ENCODE measurements at places on chromosomes 11 and 22.

DNA sequence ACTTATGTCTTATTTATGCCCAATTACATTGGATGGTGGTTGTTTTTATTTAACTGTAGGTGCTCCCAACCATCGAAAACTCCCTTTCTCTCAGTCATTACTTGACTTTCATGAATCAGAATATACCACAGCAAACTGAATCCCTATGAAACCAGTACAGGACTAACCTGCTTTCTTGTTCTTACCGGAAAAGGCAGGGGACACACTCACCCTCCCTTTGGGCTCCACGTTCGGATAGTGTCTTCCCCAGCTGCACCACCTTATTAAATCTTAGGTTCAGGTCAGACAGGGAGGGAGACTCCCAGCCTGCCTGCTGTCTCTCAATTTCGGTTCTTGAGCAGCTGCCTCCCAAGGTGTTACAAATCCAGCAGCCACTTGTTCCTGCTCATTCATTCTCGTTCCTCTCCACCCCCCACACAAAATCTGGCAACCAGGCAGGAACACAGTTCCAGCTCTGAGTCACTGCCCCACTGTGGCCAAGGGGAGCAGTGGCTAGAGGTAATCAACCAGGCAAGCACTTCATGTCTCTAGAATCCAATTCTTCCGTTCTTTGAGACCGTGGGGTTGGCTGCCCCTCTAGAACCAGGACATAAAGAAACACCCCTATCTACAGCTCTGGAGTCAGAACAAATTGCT, 133.0 kb downstream of the PLEKHA7 start:
- no peak for DNase-seq

- DNase-seq: no peak
These were observed 26.5 kb upstream of the PPARA start for GRCh38 chr22:46123694-46124382.

GRCh38 chr11:133776671-133777367, 68.5 kb downstream of the SPATA19 start:
- DNase-seq: no peak

- DNase-seq: no peak
These were observed 34.1 kb downstream of the CERK start for GRCh38 chr22:46703996-46704370.

DNA sequence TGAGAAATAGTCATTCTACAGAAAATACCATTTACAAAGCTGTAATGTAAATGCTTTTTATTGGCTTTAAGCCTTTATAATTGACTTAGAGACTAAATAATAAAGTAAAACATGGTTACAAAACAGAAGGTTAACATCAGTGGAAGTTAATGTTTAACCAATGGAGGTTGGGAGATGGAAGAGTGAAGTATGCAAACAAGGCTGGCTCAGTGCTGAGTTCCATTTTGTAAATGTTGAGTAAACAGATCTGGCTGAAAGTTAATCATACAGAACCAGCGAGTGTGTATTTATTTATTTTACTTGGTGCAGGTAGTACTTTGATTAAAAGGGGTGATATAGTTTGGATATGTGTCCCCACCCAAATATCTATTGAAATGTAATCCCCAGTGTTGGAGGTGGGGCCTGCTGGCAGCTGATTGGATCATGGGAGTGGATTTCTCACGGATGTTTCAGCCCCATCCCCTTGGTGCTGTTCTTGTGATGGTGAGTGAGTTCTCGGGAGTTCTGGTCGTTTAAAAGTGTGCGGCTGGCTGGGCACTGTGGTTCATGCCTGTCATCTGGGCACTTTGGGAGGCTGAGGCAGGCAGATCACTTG, 827.4 kb downstream of the OPCML start:
- no peak for DNase-seq

GRCh38 chr11:13868710-13869397, 93.7 kb upstream of the SPON1 start:
- DNase-seq: no peak

DNA sequence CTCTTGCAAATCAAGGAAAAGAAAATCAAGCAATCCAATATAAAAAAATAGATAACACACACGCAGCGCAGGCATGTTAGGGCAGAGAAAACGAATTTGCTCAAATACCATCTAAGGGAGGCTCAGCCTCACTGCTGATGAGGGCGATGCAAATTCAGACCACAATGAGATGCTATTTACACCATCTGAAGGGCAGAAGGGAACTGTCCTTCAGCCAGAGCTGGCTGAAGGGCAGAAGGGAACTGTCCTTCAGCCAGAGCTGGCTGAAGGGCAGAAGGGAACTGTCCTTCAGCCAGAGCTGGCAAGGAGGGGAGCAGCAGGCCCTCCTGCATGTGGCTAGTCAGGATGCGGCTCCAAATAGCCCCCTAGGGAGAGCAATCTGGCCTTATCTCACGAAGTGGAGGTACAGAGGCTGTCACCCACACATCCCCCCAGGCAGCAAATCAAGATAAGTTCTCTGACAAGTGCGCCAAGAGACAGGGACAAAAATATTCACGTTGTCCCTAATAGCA, 7.6 kb upstream of the SLC39A13 start:
- DNase-seq: peak; percentile 46

- DNase-seq: peak; percentile 69
These were observed at the start of gene CYB5R3 for GRCh38 chr22:42649246-42650099. Gene CYB5R3 (minus strand): TSS chr22:42649392. CDS start chr22:42649315, 77 bp downstream.

GRCh38 chr11:79236541-79236971, 204.3 kb downstream of the TENM4 start:
- DNase-seq: no peak

DNA sequence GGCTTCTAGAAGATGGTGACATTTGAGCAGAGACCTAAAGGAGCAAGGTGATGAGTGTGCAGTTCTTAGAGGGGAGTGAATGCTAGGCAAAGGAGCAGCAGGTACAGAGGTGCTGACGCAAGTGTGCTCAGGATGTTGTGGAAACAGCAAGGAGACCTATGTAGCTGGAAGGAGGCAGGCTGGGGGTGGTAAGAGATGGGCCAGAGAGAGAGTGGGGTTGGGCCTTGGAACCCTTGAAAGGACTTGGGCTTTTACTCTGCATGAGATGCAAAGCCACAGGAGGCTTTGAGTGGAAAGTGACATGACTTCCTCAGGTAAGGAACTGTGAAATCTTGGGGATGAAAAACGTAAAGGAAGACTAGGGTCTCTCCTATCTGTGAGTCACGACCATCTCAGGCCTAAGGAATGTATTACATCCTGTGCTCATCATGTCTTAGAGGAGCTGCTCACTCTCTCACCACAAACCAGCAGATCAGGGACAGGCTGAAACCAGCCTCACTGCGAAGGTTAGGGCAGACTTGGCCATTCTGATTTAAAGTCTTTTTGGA, 65.4 kb downstream of the MICAL2 start:
- no peak for DNase-seq

- no peak for DNase-seq
These were observed 31.2 kb upstream of the CLNS1A start for GRCh38 chr11:77668760-77669159.

GRCh38 chr11:79152511-79152910, 288.3 kb downstream of the TENM4 start:
- DNase-seq: no peak

- DNase-seq: no peak
These were observed 104.1 kb downstream of the ATXN10 start for GRCh38 chr22:45775569-45776312.

GRCh38 chr11:83692675-83693074, 406.5 kb upstream of the CCDC90B start:
- DNase-seq: no peak

GRCh38 chr11:65616575-65617001, 1.0 kb downstream of the PCNX3 start:
- DNase-seq: no peak

DNA sequence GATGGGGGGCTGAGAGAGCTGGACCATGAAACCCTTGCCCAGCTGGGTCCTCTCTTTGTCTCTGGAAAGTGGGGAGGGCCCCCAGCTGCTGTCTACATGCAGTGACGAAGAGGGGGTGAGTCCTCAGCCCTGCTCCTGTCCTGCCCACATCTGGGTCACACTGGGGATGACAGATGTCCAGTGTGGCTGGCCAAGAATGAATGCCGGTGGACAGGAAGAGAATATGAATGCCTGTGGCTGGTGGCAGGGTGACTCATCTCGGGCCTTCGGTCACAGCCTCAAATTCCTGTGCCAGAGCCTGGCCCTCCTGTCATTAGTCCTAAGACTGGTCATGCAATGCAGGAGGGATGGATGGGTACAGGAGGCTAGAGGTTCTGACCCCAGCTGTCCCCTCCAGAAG, 2.2 kb upstream of the PNPLA3 start:
- no peak for DNase-seq

GRCh38 chr22:30304495-30305244, 15.4 kb upstream of the CASTOR1 start:
- no peak for DNase-seq

- no peak for DNase-seq
These were observed 2.1 kb downstream of the BARX2 start for GRCh38 chr11:129377739-129378138.

DNA sequence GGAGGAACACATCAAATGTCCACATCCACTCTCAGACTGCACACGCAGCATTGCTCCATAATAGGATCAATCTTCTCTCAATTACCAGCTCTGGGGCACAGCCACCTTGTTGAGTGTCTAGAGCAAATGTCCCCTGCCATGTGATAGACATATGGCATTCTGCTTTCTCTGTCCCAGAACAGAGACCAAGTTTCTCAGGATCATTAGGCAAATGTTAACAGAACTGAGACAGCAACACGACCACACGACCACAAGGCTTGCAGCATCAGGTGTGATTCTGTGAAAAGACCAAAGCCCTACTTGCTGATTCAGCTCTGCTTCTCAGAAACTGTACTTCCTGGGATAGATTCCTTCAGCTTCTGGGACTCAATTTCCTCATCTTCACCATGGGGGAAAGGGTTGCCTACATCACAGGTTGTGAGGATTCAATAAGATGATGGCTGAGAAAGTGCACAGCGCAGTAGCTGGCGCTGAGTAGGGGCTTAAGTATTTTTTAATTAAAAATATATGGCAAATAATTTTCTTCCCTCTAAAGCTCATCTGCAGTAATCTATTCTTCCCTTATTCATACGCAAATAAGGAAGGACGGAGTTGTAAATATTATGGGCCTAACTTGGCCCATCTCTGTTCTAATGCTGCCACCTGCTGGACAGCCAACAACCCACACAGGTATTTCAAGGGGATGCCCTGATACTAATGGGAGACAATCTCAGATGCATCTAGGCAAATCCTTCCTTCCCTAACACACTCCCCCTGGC, 54.3 kb upstream of the USP47 start:
- peak; percentile 65 for DNase-seq

DNA sequence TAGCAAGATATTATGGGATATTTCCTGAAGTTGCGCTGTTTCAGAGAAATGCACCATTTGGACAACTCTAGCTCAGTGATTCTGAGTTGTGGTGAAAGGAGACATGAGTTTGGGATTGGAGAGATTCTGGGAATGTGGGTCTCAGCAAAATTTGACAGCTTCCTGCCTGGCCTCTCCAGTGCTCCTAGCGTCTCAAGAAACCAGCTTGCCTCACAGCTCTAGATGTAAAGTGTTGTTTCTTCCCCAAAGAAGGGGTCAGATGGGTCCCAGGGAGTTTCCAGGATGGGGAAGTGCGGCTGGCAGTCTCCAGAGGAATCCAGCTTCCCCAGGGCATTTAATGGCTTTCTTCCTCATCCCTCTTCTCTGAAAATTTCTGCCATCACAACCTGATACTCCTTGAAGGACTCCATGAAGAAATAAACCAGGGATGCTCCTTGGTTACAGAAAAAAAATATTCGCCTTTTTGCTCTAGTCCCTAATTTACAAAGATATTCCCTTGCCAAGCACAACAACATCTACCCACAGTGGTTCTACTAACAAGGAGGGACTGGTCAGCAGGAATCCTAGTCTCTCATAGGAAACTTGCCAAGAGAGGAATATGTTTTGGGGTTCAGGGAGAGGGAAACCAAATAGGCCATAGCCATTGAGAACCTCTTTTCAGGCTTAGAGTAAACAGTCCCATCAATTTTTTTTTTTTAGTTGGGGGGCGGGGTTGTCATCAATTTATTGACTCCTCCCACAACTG, 185.4 kb upstream of the E2F8 start:
- no peak for DNase-seq

- no peak for DNase-seq
These were observed 62.8 kb downstream of the INSC start for GRCh38 chr11:15177491-15177890.

DNA sequence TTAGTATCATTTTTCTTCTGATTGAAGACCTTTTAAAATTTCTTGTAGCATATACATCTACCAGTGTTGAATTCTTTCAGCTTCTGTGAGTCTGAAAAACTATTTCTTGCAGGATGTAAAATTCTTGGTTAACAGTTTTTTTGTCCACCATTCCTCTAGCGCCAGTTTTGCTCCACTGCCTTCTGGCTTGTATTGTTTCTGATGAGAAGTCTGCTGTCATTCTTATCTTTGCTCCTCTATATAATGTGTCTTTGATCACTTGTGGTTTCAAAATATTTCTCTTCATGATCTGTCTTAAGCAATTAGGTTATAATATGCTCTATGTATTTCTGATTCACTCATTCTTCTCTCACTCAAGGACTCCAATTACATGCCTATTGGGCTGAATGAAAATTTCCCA, 152.3 kb downstream of the INSC start:
- DNase-seq: no peak

DNA sequence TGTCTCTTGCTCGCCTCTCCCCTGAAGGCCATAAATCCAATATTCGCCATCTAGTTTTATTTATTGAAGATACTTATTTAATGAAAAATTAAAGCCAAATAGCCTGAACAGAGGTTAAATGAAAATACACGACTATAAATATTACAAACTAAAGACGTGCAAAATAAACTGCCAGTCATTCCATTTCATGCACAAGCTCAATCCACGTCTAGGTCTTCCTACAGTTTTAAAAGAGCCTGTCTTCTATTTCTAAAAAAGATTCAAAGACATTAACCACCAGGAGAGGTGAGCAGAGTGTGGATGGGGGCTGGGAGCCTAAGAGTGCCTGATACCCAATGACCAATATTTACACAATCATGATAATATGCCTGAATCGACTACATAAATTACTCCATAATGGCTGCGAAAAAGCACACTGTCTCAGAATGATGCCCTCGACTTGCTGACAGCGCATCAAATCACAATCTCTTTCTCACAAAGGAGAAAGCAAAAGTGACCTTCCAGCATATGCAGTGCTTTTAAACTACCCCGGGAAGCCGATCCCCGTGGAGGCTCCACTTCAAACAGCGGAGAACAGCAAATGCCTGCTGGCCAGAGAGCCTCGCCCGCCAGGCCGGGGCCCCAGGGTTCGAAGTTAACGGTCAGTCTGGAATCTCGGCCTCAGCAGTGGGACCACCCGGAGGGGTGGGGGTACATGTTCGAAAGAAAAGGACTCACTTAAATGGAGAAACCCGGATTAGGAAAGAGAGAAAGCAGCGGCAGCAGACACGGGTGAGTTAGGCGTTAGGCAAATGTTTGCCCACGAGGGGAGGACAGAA, 1.7 kb downstream of the FCHSD2 start:
- DNase-seq: peak; percentile 26

- DNase-seq: no peak
These were observed 40.0 kb downstream of the DCUN1D5 start for GRCh38 chr11:103051981-103052380.

DNA sequence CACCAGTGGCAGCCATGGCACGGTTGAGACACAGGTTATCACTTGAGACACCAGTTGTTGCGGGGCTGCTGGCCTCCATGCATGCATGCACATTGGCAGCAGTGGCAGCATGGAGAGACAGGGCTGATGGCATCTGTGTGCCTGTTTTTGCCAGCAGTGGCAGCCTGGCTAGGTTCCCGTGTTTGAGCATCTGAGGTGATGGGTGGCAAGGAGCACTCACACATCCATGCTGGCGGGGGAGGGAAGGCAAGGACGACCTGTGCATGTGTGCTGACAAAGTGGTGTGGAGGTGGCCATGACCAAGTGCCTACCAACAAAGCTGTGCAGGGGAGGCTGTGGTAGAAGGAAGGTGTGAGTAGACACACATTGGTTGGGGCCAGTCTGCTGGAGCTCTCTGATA, 133.5 kb downstream of the CNTN5 start:
- no peak for DNase-seq
